ENCODE measurements at places on chromosomes 13 and 19.

- DNase-seq: peak; percentile 32
Measured at GRCh38 chr19:51325161-51325976, 13.9 kb downstream of the IGLON5 start.

GRCh38 chr13:93343097-93343496 lies 116.5 kb downstream of the GPC6 start:
- no peak for DNase-seq

- no peak for DNase-seq
Measured at GRCh38 chr13:51147732-51148131, 36.7 kb upstream of the C13orf42 start.

- DNase-seq: peak; percentile 91
Measured at GRCh38 chr19:7636691-7637373, at the start of gene STXBP2. Gene STXBP2 (plus strand): TSS chr19:7637110. CDS start chr19:7637150, 40 bp downstream.

DNA sequence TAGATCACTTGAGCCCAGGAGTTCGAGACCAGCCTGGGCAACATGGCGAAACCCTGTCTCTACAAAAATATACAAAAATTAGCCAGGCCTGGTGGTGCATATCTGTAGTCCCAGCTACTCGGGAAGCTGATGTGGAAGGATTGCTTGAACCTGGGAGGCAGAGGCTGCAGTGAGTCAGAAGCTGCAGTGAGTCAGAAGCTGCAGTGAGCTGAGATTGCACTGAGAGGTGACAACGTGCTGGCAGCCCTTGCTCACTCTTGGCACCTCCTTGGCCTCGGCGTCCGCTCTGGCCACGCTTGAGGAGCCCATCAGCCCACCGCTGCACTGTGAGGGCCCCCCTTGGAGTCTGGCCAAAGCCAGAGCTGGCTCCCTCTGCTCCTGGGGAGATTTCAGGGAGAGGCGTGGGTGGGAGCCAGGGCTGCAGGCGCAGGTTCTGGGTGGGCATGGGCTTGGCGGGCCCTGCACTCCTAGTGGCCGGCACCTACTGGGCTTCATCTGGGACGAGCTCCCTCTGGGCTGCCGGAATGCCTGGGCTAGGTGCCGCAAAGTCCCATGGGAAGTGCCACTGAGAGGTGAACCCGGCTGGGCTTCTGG lies 39.5 kb upstream of the RPL21 start:
- DNase-seq: no peak

GRCh38 chr19:38904581-38905539 lies 5.1 kb downstream of the NFKBIB start:
- no peak for DNase-seq

- peak; percentile 51 for DNase-seq
Measured at GRCh38 chr13:48505597-48506091, 27.2 kb downstream of the RCBTB2 start.

DNA sequence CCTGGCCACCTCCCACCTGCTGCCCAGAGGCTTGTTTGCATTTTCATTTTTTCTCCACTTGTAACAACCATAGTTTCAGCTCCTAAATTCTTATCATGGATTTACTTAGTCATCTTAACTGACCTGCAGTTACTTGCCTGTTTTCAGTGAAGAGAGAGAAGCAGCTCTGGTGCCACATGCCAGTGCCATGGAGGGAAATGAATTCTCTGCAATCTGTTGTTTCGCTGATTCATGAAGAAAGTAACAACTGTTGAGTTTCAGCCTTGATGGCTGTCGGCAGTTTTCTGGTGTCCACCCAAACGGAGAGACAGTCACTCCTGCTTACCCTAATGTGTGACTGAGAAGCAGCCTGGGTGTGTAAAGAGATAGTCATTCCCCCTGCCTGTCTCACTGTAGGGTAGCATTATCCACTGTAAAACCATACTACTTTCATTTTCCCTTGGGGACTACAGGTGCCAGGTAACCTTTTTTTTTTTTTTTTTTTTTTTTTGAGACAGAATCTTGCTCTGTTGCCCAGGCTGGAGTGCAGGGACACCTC lies 116.1 kb downstream of the DNAJC3 start:
- no peak for DNase-seq

GRCh38 chr19:44611812-44612295 lies 1.5 kb upstream of the IGSF23 start:
- no peak for DNase-seq

DNA sequence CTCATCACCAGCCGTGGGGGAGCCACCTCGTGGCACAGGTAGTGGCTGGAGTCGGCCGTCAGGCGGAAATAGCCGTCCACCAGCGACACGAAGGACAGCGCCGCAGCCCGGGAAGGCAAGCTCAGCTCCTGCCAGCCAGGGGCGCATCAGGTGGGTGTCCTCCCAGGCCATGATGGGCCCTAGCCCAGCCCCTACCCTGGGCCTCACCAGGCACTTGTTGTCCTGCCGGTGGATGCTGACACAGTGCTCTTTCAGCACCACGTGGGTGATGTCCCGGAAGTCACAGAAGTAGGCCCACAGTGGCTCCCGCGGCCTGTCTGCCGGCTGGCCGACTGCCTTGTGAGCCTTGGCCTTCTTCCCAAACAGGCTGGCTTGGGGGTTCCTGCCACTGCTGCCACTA lies 15.7 kb downstream of the TYK2 start:
- no peak for DNase-seq

DNA sequence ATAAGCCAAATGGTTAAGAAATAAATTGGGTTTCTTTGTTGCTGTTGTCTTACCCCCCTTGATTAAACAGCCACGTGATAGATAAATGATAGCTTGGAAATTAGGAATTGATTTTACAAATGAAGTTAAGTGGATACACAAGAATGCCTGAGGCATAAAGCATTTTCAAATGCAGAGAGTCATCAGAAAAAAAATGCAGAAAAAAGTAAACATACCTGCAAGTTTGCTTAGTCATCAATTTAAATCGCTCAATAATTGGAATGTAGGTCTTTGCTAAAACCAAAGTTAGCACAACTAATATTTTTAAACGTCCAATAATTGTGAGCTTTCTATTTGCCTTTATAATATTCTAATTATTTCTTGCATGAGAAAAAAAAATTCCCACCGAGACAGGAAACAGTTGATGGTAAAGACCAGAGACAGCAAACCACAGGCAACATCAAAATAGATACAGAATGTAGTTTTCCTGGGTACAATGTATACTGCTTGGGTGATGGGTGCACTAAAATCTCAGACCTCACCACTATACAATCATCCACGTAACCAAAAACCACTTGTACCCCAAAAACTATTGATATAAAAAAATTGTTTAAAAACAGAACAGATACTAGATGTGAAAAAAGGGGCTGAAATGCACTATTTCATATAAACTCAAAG lies 924.0 kb downstream of the PCDH9 start:
- no peak for DNase-seq

DNA sequence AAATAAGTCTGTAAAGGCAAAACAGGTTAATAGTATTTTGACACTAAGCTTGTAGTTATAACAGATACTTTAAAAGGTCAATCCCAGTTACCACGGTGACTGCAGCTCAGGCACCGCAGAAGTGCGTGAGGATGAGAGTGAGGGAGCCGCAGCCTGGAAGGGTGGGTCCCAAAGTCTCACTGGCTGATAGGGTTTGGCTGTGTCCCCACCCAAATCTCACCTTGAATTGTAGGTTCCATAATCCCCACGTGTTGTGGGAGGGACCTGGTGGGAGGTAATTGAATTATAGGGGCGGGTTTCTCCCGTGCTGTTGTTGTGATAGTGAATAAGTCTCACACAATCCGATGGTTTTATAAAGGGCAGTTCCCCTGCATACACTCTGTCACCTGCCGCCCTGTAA lies 40.0 kb upstream of the GAS6 start:
- DNase-seq: no peak

GRCh38 chr13:98823442-98823841 lies 71.0 kb upstream of the SLC15A1 start:
- DNase-seq: no peak

DNA sequence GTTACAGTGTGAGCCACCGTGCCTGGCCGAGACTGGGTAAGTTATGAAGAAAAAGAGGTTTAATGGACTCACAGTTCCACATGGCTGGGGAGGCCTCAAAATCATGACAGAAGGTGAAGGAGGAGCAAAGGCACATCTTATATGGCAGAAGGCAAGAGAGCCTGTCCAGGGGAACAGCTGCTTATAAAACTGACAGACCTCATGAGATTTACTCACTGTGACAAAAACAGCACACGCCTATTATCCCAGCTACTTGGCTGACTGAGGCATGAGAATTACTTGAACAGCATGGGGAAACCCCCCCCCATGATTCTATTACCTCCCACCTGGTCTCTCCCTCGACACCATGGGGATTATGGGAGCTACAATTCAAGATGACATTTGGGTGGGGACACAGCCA lies 23.4 kb upstream of the ZNF561 start:
- DNase-seq: no peak

DNA sequence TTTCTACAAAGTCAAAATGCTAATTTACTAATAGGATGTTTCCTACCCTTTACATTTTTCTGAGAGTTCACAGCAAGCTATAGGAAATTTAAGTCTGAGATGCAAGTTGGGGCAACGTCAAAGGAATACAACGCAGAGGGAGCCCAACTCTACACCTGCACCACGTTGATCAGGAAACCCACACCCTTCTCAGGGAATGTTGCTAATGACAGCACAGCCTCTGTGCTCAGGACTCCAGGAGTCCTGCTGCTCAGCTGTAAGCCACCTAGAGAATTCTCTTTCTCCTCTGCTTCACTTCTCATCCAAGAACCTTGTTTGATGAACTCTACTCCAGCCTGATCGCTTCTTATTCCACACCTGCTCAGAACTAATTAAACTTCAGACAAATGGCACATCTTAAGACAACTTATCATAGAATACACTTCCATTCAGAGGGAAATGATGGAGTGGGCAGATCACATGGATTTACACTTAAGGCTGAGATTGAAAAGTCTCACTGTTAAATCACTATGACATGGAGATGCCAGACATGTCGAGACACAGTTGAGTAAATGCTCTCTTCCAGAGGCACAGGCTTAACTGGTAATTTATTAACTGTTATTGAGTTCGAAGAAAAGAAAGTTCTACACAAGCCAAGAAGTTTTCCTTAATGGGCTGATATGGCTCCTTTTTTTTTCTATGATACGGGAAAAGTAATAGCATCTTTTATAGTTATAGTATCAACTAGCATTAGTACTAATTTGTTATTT lies 811.6 kb upstream of the ARGLU1 start:
- DNase-seq: no peak

DNA sequence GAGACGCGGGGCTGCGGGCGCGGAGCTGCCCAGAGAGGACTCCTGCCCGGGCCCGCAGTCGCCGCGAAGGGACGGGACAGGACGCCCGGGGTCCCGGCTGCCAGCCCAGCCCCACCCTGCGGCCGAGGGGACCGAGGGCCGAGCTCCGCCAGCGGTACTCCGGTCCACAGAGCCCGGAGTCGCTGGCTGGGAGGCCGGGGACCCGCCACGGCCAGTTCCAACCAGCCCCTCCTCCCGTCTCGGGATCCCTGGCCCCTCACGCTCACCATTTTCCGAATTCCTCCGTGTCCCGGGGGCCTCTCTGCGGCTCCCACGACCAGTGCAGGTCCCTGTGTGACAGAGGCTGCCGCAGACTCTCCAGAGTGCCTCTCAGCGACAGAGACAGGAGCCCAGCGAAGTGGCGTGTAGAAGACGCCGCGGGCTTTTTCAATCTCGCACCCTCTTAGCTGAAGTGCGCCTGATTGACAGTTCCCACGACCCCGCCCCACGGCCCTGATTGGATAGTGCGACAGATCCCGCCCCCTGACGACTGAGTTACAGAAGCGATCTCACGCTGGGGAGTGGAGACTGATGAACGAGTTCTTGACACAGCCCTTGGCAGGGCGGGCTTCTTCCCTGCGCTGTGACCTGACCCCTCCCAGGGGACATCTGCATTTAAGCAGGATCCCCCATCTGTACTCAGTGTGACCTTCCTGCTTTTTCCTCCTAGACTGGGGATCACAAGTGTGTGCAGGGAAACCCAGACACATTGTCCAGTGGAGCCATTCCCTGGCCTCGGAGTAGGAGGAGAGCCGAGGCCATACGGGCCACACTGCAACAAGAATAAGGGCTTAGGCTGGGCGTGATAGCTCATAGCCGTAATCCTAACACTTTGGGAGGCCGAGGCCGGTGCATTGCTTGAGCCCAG lies 44.0 kb downstream of the ZNF823 start:
- DNase-seq: peak; percentile 93

DNA sequence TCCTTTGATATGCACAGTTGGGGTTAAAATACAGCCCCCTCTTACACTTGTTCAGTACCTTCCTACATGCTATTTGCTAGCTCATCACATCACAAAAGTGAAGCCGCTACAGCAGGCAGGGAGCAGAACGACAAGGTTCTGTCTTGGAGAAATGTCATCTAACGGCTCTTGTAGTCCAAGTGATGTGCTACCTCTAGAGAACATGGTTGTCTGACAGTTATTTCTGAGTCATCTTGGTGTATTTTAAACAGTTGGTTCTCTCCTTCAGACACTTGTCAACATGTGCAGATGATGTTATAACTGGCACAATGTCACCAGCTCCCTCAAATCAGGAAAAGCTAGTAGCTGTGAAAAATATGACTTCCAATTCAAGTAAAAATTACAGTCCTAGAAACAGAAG lies 865.0 kb downstream of the PCDH9 start:
- DNase-seq: no peak

DNA sequence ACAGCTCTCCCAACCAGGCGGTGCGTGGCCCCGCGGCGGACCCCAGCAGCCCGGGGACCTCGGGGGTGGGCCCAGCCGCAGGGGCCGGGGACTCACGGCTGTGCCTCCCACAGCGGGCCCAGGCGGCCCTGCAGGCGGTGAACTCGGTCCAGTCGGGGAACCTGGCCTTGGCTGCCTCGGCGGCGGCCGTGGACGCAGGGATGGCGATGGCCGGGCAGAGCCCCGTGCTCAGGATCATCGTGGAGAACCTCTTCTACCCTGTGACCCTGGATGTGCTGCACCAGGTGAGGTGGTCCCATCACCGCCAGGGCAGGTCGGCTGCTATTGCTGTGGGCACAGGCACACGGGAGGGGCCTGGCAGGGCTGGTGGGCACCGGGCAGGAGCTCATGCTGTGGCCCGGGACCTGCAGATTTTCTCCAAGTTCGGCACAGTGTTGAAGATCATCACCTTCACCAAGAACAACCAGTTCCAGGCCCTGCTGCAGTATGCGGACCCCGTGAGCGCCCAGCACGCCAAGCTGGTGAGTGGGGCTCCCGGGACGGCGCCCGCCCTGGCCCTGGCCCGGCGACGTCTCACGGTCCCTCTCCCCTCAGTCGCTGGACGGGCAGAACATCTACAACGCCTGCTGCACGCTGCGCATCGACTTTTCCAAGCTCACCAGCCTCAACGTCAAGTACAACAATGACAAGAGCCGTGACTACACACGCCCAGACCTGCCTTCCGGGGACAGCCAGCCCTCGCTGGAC lies 7.3 kb downstream of the PTBP1 start:
- no peak for DNase-seq
